ENCODE measurements at places on chromosomes 11 and 22.
A peak's percentile ranks its signal among the peaks of the same experiment; 100 is the strongest.

- peak; percentile 96 for DNase-seq
Observed at GRCh38 chr11:123302751-123303195, 107.7 kb upstream of the CLMP start.

DNA sequence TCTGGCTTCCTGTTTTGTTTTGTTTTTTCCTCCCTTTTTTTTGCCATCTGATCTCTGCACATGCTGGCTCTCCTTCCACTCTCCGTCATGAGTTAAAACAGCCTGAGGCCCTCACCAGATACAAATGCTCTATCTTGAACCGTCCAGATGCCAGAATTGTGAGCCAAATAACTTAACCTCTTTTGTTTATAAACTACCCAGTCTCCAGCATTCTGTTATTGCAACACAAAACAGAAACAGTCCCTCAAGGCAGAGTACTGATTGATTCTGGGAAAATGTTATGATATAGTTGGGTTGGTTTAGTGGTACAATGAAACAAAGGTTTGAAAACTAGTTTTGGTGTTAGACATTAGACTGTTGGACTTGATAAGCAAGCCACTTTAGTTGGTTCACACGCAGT lies 1390.0 kb upstream of the RAG2 start:
- DNase-seq: no peak

GRCh38 chr22:29146091-29146560 lies 59.6 kb upstream of the EMID1 start:
- no peak for DNase-seq

DNA sequence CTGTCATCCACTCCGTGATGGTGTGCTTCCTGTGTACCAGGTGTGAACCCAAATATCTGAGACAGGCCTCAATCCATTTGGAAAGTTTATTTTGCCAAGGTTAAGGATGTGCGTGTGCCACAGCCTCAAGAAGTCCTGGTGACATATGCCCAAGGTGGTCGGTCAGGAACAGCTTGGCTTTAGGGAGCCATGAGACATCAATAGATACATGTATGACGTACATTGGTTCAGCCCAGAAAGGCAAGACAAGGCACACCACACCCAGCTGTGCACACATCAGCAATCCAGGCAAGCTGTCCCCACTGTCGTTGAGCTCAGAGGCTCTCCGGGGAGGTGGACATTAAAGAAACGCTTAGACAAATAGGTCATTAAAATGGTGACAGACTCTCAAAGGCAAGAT lies 56.8 kb upstream of the SHANK2 start:
- no peak for DNase-seq

DNA sequence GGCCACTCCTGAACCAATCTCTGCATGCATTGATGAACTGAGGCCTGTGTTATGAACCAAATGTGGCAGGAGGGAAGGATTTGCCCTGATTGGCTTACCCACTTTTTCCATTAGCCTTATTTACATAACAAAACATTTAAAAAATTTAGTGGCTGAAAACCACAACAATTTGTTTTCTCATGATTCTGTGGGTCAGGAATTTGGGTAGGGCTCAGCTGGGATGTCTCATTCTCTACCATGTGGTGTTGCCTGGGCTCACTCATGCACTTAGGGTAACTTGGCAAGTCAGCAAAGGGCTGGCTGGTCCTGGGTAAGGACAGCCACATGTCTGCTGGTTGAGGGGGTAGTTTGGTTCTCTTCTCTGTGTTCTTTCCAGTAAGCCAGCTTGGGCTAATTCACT lies 35.1 kb upstream of the CYP2R1 start:
- DNase-seq: no peak

- DNase-seq: no peak
Observed at GRCh38 chr11:125315079-125315740, 150.7 kb downstream of the PKNOX2 start.

DNA sequence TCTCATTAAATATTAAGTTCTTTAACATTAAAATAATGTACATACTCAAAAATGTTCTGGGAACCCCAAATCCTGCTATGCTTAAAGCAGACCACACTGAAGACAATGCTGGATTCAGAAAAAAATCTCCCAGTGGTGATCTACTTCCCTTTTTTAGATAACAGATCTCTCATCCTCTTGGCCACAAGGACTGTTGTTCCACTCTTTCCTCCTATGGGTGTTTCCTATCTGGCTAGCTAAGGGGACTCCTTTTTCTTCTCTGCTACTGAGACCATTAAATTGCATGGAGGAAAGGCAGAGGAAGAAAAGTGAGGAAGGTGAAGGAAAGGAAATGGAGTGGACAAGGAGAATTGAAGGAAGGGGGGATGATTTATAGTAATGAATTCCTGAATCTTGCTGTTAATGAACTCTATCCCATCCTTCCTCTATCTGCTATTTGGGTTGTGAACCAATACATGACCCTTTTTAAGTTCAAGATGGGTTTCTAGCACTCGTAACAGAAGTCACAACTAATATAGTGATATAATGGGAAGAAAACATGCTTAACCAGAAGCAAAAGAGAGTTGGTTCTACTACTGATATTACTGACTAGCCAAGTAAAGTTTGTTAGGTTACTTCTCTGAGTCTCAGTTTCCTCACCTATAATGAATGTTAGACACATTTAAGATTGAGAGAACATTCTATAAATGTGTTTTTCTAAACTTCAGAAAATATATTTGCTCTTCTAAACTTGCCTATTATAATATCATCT lies 53.2 kb downstream of the PIK3C2A start:
- peak; percentile 44 for DNase-seq

DNA sequence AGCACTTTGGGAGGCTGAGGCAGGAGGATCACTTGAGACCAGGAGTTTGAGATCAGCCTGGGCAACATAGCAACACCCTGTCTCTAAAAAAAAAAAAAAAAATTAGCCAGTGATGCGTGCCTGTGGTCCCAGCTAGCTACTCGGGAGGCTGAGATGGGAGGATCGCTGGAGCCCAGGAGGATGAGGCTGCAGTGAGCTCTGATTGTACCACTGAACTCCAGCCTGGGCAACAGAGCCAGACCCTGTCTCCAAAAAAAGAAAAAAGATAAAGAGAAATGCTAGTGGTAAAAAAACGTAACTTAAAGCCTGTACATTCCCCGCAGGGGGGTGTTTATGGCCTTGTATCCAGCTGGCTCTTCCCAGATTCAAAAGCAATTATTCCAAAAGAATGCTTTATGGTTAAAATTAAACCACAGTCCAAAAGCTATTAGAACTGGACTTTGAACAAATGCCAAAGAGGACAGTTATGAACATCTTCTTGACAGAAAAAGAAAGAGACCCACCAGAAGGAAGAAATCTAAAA lies 16.4 kb upstream of the SNX32 start:
- peak; percentile 20 for DNase-seq

DNA sequence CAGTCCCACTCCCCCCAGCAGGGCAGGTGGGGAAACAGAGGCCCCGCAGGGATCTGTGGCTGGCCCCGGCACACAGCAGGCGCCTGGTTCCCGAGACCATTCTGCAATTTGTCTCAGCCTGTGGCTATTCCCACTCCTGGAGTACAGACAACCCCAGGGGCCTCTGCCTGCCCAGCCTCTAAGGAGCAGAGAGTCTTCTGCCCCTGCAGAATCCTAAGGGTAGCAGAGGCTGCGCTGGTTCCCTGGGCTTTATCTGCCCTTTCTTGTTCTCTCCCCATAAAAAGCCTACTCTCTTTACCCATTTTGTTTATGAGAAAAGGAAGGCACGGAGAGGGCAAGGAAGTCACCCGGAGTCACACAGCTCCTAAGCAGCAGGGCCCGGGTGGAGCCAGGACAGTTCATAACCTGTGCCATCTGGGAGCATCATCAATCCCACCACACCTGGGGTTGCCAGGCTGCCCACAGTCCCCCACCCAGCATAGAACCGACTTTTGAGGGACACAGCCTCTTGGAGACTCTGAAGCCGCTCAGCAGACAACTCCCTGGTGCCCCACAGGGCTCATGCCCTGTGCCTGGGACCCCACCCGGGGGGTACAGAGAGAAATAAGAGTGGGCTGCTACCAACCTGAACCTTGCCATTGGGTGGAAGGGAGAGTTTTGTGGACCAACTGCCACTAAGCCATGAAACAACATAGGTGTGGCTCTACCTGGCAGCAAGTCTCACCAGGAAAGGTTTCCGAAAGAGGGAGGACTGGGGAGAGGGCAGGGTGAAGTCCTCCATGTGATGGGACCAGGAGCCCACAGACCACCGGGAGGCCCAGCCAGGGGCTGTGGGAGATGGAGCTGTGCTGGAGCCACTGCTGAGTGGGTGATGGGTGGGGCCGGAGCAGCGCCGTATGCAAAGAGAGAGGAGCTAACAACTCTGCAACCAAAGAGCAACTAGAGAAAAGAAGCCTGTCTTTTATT lies 17.2 kb upstream of the LINC01488 start:
- DNase-seq: no peak

- peak; percentile 60 for DNase-seq
Observed at GRCh38 chr22:37636186-37636948, 3.1 kb upstream of the SH3BP1 start.

DNA sequence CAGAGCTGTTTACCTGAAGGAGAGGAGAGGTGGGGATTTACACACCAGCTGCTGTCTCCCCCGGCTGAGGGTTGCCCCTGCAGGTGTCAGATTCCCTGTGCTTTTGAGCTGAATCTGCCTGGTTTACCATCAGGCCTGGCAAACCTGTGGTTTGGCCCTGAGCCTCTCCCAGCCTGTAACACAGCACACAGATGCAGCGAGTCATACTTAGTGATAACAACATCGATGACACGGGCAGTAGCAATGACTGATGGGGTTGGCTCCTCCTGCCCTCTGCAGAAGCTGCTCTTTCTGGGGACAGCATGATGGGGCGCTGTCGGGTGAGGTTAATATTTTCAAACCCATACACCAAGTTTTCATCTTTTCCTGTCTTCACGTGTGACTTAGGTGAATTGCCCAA lies 380.0 kb upstream of the B3GAT1 start:
- DNase-seq: no peak

GRCh38 chr11:2342981-2343380 lies 34.1 kb upstream of the CD81 start:
- DNase-seq: no peak

GRCh38 chr22:44337678-44338004 lies 24.9 kb upstream of the SHISAL1 start:
- DNase-seq: peak; percentile 38

DNA sequence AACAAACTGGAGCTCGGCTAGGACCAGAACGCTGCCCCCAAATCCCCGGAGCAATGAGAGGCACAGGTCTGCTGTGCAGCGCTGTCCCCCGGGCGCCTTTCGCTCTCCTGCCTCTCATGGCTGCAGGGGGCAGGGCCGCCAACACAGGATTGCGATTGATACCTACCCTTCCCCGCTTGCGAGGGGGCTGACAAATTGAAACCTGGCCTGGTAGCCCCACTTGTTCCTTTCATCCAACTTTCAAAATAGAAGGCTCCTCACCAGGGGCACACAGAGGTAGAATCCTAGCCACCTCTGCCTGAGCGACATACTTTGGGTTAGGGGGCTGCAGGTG lies 642 bp upstream of the CASTOR1 start:
- no peak for DNase-seq

GRCh38 chr11:43830928-43831440 lies 49.6 kb upstream of the ALKBH3 start:
- DNase-seq: peak; percentile 87

DNA sequence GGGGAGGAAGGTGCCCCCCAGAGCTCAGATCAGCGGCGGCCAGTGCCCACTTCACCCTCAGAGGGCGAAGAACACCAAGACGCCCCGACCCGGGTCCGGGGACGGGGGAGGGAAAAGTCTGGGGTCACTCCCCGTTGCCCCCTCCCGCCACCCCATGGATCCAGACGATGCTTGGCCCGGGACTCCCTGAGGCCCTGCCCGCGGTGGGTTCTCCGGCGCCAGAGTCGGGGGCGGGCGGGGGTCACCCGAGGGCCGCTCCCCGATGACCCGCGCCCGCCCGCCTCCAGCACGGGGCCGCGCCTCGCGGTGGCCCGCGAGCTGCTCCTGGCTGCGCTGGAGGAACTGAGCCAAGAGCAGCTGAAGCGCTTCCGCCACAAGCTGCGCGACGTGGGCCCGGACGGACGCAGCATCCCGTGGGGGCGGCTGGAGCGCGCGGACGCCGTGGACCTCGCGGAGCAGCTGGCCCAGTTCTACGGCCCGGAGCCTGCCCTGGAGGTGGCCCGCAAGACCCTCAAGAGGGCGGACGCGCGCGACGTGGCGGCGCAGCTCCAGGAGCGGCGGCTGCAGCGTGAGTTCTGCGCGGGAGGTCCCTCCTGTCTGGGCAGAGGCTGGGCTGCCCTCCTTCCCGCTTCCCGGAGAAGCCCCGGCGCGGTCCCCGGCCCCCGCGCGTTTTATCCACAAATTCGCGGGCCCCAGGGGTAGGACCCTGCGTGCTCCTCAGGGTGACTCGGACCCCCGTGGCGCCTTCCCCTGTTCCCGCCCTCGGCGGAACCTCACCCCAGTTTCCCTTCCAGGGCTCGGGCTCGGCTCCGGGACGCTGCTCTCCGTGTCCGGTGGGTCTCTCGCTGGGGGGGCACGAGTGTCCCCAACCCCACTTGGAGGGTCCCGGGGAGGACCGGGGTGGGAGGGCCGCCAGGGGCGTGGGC lies 1.1 kb downstream of the NLRP6 start:
- peak; percentile 52 for DNase-seq

DNA sequence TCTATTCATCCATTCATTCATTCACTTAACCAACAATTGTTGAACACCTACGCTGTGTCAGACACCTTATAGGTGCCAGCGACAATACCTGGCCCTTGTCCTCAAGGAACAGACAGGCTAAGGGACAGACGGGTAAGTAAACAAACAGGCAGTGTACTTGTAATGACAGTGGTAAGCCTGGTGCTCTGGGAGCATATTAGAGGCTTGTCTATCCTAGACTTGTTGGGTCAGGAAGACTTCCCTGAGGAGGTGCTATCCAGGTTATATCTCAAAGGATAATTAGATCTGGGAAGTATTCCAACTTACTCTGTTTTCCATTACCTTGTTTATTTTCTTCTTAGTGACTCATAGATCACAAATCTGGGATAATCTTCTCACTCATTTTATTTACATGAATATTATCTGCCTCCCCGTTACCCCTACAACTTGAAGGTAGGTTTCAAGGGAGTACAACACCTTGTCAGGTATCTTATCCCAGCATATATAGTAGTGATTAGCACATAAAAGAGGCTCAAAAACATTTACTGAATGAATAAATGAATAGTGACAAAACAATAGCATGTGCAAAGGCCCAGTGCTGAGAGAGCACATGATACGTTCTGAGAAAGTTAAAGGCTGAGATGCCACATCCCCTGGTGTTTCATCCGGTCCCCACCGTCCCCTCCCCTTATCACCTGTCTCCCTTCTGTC lies 75.3 kb upstream of the NCAM1 start:
- no peak for DNase-seq

- DNase-seq: peak; percentile 76
Observed at GRCh38 chr11:66328302-66329144, 7.7 kb downstream of the RIN1 start.

- DNase-seq: no peak
Observed at GRCh38 chr22:22079404-22080148, 97.0 kb upstream of the TOP3B start.

GRCh38 chr11:8333376-8333775 lies 69.7 kb upstream of the LMO1 start:
- no peak for DNase-seq

DNA sequence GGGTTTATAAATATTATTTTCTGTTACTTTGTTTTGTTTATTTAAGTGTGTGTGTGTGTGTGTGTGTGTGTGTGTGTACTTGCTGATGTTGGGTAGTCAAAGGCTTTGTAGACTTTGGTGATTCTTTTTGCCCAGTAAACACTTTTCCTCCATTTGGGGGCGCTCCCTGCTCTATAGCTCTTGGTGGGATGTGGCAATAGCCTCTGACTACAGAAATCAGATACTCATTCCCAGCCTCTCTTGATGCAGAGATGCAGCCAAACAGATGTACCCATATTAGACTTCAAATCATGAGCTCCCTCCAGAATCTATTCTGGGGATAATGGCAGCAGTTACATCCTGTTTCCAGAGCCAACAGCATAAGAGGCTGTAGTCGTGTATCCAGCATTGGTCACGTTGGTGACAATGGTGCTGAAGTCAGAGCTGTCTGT lies 33.4 kb upstream of the APOL5 start:
- no peak for DNase-seq

All from suppressor macrophage treated with lipopolysaccharide for 1 hour (primary cell).